H54 (cell line): ENCODE measurements at places on chromosomes 2 and 18.

- no peak for DNase-seq
Observed at GRCh38 chr2:69119104-69119894, 106.3 kb downstream of the ANTXR1 start.

DNA sequence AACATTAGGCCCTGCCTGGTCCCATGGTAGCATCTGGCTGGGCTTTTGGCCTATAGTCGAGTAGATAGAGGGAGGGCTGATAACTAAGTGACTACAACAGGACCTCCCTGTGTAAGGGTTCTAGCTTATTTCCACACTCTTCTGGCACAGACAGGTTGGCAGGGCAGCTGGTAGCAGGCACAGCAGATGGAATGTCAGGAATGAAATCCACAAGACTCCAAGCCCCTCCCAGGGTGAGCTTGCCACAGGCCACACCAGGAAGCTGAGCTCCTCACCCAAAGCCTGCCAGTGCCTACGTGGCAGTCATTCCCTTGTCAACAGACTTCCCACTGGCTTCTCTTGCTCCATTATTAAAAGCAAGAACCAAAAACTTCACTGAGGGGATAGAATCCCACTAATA, 20.7 kb upstream of the C1QL2 start:
- DNase-seq, result peak; percentile 78

- DNase-seq, result no peak
Observed at GRCh38 chr18:21680161-21680560, 24.4 kb downstream of the ABHD3 start.

DNA sequence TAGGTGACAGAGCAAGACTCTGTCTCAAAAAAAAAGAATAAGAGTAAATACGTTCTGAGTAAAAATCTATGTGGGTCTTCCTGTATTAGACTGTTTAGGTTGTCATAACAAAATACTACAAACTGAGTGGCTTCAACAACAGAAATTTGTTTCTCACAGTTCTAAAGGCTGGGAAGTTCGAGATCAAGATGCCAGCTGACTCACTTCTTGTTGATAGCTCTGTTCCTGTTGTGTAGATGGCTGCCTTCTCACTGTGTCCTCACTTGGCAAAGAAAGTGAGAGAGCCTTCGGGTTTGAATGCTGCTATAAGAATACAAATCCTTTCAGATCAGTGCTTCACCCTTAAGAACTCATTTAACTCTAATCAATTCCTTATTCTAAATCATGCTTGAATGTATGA, 430.0 kb upstream of the VWC2L start:
- DNase-seq, result no peak

DNA sequence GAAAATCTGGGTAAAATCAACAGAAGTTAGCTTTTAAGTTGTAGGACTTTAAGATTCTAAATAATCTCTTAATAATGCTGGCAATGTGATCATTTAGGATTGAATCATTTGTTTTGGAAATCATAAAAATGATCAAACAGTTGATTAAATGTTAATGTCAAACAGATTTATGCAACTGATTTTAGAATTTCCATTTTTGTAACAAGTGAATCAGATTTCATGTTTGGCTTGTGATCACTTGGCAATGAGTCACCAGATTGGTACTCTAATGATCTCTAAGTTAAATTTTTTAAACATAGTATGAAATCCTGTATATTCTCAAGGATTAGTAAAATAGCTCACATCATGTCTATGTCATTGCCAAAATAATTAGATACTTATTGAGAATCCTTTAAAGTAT, 50.1 kb upstream of the UNC80 start:
- no peak for DNase-seq

DNA sequence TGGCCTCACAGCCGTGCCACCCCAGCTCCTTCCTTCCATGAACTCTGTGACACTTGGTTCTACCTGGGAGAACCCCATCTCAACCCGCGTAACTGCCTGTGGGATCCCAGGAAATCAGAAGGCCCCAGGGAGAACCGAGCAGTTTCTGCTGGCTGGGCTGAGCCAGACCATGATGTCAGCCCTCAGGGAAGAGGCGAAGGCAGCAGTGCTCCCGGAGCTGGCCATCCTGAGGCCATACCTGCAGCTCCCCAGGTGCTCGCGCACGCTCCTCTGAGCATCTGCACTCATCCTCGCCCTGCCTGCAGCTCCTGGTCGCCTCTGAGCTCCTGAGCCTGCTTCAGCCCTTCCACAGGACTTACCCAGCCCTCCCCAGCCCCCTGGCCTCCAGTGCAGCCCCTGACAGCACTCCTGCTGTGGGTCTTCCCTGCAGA, 186.1 kb downstream of the SEPTIN10 start:
- no peak for DNase-seq

DNA sequence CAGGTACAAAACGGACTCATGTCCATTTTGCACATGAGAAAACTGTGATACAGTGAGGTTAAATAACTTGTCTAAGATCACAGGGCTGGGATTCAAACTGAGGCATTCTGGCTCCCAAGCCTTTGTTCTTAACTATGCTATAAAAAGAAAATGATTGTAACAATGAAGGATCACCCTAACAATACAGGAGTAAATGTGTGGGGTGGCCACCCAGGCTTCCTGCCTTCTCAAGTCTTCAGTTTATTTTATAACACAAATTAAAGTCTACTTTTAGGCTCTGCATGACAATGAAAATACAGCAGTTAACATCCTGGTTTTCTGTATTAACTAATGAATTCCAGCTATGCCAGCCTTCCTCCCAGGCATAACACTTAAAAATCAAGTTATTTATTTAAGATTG, 7.6 kb downstream of the WDFY1 start:
- DNase-seq, result no peak

GRCh38 chr2:168758970-168759820, 43.2 kb upstream of the NOSTRIN start:
- DNase-seq, result peak; percentile 18

- DNase-seq, result no peak
Observed at GRCh38 chr18:74550886-74551285, 16.6 kb downstream of the CNDP1 start.

GRCh38 chr18:11336241-11336640, 186.9 kb upstream of the PIEZO2 start:
- DNase-seq, result no peak

GRCh38 chr18:47871288-47871687, 59.2 kb downstream of the SMAD2 start:
- DNase-seq, result no peak

- no peak for DNase-seq
Observed at GRCh38 chr2:189580658-189581353, at the start of gene SLC40A1. Gene SLC40A1 (minus strand): TSS chr2:189580786. CDS start chr2:189580460, 326 bp downstream.

DNA sequence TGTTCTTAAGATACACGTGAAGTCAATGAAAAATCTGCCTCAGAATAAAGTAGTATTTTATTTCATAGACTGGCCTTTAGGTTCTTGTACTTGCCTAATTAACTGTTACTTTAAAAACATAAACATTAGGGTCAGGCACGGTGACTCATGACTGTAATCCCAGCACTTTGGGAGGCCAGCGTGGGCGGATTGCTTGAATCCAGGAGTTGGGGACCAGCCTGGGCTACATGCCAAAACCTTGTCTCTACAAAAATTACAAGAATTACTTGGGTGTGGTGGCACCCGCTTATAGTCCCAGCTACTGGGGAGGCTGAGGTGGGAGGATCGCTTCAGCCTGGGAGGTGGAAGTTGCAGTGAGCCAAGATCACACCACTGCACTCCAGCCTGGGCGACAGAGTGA, 16.0 kb upstream of the SNORC start:
- no peak for DNase-seq

GRCh38 chr2:24756789-24757188, 36.4 kb downstream of the PTRHD1 start:
- DNase-seq, result no peak

DNA sequence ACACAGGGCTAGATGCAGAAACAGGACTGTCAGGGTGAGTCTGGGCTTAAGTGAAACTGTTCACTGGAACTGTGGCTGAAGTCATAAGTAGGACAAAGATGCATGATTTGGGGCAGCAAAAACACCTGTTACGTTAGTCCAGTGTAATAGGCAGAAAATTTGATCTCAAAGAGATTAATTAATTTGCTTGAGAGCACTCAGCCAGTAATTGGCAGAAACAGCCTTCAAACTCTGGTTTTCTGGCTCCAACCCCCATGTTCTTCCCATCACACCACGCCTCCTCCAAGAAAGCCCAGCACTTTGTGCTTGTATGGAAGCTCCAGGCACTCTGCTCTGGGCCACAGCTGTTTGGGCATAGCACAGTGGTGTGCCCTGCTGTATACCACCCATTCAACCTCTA, 54.0 kb downstream of the CNTNAP5 start:
- DNase-seq, result no peak

DNA sequence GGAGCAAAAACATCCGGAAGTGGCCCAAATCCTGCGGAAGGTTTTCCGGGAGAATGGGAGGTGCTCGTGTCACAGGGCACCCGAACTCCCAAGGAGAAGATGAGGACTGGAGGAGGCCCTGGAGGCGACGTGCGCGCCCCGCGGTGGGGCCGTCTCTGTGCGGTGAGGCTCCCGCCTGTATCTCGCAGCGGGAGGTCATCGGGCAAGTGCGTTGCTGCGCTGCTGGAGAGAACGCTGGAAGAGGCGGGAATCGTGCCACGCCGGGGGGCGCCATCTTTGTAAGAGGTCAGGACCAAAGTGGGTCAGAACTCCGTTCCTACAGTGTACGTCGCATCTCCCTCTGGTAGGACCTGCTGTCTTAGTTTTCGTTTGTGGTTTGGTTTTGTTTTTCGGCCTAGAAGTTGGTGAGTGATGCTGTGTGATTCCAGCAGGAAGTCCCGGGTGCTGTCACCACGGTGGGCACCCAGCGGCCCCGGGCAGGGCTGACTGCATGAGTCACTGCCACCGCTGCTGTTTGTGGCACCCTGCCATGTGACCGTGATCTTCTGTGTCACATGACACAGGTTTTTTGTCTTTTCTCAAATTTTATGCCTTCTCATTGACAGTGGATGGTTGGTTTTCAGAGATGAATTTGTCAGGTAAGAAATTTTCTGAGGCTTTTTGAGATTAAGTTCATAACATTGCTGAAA, 21.5 kb upstream of the ATP9B start:
- DNase-seq, result peak; percentile 6

DNA sequence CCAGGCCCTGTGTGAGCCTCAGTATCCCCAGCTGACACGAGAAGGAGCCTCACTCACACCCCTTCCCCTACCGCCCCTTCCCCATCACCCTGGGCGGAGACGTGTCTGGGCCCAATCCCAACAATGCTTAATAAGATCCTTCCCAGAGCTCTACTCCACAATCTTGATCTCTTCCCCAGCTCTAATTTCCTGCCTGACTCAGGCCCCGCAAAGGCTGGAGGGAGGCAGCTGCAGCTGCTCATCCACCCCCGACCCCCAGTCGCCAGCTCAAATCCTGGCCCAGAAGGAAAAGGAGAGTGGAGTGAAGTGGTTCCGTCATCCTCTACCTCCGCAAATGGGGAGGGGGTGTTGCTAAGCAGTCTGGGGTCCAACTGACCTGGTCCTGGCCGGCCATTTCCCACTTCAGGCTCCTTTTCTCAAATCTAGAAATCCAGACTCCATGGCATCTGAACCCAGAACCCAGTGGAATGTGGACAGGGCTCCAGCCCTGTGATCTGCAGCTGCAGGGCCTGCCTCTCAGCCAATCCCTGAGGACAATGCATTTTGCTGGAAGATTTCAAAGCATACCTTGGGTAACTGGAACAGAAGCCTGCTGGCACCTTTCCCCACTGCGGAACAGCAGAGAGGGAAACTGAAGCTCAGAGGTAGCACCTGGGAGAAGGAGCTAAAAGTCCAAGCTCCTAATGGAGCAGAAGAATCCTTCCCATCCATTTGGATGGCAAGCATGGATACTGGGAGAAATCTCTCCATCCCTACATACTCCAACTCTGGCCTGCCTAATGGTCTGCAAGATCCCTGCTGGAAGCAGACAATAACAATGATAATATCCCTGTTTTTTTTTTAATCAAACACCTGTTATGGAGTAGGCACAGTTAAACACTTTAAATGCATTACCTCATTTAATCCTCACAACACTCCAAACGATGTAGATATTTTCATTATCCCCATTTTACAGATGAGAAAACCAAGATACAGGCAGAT, 5.6 kb upstream of the TNS1 start:
- no peak for DNase-seq

DNA sequence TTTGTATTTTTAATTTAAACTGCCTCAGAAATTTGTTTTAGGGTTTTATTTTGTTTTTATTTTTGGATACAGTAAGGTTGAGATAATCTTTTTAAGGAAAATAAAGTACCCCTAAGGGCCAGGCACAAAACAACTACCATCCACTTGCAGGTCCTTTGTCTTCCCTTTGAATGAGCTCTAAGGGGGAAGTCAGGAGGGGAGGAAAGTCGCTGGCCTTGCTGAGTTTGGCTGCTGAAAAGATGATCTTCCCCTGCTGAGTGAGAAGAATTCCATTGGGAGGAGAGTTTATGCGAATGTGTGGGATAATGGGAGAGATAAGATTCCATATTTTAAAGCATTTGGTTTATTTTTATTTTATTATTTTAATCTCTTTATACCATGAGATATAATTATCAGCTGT, 100.7 kb downstream of the ARHGAP15 start:
- DNase-seq, result no peak

GRCh38 chr2:179137200-179137759, 87.3 kb upstream of the CCDC141 start:
- DNase-seq, result no peak

DNA sequence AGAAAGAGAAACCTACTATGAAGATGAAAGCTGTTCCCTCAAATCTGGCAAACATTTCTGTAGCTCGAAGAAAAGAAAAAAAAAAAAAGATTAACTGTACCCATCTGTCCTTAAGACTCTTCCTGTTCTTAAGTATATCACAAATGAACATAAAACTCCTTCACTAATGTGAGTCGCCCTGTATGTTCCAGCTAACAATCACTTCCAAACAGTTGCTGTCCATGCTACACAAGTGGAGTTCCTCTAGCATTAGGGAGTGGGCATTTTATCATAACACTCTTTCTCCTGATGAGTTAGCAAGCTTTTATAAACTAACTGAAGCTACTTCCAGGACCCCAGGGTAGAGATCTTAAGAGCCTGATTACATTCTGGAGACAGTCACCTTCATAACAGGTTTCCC, 5.8 kb downstream of the CUL3 start:
- DNase-seq, result no peak

DNA sequence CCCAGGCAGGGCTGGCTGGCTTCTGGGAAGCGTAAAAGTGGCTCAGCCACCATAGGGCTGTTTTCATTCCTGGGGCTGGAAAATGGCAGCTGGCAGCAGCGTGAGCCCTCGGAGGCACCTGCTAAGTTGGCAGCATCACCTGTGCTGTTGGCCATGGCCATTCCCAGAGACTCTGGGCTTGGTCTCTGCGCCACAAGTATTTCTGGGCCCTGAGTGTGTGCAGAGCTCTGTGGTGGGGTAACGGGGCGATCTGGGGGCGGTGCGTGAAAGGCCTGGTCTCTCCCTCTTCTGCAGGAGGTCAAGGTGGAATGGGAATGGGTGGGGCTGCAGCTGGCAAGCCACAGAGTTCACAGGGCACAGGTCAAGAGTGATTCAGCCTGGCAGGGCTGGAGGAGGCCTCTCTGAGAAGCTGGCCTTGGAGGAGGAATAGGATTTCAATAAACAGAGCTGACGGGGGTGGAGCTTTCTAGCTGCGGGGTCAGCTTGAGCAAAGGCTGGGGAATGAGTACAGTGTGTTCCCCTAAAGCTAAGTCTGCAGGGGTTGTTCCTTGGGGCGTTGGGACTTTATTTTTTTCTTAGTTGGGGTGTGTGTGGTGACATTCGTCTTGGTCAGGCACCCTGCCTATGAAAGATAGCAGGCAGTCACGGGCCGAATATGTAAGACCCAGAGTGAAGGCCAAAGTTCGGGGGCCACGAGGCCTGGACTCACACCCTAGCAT, 10.3 kb upstream of the NTSR2 start:
- peak; percentile 38 for DNase-seq

- peak; percentile 18 for DNase-seq
Observed at GRCh38 chr18:9838144-9838877, 47.5 kb upstream of the TXNDC2 start.

GRCh38 chr2:105143467-105144151, 97.9 kb upstream of the GPR45 start:
- DNase-seq, result peak; percentile 42

- DNase-seq, result no peak
Observed at GRCh38 chr18:78612801-78613200, 366.8 kb upstream of the SALL3 start.
